ENCODE measurements at places on chromosomes 16 and 17.
A peak's percentile ranks its signal among the peaks of the same experiment; 100 is the strongest.

- no peak for DNase-seq
These were observed 13.1 kb upstream of the C16orf87 start for GRCh38 chr16:46843898-46844642.

- no peak for DNase-seq
These were observed 9.3 kb downstream of the TACO1 start for GRCh38 chr17:63609816-63610573.

DNA sequence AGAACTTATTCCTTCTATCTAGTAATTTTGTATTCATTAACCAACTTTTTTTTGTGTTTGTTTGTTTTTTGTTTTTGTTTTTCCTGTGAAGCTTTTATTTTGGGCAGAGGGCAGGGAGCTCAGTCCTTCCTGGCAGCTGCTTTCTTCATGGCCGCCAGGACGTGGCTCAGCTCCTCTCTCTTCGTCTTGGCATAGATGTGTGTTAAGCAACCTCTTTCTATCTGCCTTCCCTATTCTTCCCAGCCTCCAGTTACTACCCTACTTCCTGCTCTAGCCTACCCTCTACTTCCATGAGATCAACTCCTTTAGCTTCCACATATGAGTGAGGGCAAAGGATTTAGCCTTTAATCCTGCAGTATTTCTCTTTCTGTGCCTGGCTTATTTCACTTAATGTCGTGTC is 8.2 kb upstream of the BRD7 start:
- no peak for DNase-seq

- DNase-seq, result no peak
These were observed 3.4 kb downstream of the USH1G start for GRCh38 chr17:74919440-74920305.

- DNase-seq, result no peak
These were observed 94.5 kb downstream of the MARF1 start for GRCh38 chr16:15548482-15548891.

DNA sequence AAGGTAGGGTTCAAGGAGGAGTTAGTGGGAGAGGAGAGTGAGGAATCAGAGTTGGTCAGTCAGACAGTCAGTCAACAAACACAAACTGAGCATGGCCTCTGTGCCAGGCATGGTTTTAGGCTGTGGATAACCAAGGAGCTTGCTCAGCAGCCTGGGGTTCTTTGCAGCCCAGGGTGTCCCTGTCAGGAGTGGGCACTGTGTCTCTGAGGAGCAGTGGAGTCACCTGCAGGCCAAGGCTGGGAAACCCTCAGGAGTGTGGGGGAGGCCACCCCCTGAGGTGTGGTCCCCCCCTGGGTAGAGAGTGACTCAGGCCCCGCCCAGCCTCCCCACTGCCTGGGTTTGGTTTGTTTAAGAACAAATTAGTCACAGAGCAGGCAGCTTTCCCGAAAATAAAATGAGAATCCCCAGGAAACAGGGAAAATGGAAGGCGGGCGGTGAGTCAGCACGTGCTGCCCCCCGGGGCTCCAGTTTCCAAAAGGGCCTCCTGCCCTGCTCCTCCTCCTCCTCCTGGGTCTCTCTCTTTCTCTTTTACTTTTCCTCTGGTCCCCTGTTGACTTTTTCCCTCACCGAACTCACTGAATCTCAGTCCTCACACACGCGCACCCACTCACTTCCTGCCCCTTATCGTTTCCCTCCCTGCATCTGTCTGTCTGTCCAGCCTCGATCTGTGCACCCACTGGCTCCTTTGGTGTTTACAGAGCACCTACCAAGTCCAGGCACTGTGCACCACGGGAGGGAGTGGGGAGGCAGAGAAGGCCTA is 44.3 kb downstream of the SOCS3 start:
- peak; percentile 27 for DNase-seq
